NCI-H2029 treated with DMSO at 0.1 percent for 48 hours (cell line): ENCODE measurements at places on chromosomes 2 and 18.

- no peak for DNase-seq
Observed at GRCh38 chr2:11498543-11499034, 32.6 kb upstream of the E2F6 start.

DNA sequence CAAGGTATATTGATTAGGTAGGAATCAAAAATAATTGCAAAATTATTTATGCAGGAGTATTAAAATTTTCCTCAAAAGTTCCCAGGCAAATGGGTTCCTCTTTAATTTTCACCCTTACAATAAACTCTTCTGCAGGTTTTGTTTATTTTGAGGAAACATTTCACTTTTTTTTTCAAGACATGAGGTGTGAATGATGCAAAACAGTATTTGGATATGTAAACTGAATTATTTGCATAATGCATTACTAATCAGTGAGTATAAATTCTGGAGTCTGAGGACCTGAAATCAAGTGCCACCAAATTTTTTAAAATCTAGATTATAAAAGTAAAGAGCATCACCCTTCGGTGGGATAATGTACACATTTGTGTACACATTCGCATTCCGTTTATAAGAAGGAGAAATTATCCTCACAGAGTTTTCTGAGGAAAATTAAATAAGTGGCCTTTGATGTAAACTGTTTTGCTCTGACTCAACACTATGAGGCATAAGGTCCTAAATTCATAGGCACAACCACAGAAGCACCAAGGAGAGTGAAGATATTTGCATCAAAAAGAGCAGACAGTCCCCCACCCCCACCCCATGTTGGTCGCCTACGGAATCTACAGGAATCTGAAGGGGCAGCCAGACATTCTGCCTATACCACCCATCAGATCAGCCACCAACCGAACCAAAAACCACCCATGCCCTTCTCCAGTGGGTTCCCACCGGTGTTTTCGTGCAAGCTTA lies 33.1 kb downstream of the BCL11A start:
- no peak for DNase-seq

DNA sequence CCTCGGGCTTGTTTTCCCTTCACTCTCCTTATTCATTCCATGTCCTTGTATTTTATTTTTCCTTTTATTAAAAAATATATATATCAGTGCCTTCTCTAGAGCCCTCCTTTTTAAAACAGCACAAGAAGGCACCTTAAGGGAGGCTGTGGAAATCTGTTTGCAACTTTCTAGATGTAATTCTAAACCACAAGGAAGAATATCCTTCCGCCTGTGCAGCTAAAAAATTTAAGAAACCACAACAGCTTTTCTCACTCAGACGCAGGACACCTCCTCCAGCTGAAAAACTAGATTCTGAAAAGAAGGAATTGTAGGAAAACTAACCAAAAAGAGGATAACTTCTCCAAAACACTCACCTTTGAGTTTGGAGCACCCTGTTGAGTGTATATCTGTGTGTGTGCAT lies 142.2 kb downstream of the BCL11A start:
- DNase-seq = no peak

DNA sequence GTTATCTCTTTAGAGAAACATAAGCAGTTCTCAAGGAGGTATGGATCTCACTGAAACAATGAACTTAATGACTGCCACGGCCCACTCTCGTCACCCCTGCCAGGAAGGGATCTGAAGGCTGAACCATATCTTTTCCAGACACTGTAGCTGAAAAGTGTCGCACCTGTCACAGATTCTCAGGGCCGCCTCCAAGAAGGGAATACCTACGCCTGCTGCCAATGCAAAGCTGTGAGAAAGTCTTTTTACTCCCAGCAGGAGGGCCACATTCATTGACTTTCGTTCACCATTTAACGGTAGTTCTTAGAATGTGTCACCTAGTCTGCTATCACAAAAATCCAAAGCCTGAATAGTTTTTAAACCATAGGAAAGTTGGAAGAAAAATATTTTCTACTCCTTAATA lies 66.7 kb upstream of the SH3BP4 start:
- DNase-seq = no peak

DNA sequence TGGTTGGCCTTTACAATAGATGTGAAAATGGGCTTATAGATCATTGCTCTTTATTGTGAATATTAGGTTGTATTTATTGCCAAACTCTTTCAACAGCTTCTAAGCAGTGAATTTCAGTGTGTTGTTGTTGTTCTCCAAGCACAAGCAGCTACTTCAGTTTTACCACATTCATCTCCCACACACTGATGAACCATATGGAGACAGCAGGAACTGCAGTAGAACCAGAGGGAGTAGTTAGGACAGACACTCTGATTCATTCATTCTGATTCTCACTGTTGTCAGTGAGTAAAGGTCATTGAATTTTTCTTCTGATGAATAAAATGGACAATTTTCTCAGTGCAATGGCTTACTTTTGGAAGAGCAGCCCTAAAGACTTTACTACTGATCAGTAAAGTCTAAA lies 40.2 kb downstream of the CCDC74A start:
- DNase-seq = no peak

DNA sequence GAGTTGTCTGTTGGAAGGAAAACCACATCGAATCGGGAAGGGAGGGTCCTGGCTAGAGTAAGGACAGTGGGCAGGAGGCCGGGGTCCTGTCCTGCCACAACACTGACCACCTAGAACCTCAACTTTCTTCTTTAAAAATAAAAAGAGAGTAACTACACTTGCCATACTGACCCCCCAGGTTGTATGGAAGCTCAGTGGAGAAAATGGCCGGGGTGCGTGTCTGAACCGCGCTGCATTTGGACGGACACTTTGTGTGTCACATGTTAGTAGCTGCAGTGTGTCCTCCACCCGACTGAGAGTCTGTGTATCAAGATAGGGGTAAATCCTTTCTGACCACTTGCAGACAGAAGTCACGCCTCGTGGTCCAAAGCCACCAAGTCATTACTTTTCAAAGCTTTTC lies 87.0 kb downstream of the GBX2 start:
- no peak for DNase-seq

- DNase-seq = no peak
Observed at GRCh38 chr2:32168513-32168912, 2.8 kb downstream of the SLC30A6 start.

GRCh38 chr18:63844254-63844653 lies 43.3 kb upstream of the SERPINB2 start:
- DNase-seq = no peak

DNA sequence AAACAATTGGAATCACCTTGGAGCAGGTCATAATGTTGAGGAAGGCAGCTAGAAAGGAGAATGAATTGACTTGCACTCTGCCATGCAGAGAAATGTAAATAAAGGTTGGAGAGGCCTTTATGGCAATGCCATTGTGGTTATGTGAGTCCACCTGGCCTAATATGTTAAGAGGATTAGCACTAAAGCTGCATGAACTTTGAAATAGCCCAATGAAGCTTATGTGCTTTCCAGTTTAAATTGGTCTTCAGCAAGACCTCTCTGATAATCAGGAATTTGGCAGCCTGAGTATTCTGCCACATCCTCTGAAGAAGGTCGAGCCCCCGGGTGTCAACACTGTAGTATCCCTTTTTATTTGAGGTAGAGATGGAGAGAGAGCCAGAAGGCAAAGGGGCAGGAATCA lies 464.9 kb downstream of the CDH2 start:
- DNase-seq = peak; percentile 21

- no peak for DNase-seq
Observed at GRCh38 chr2:143704451-143705106, 575.4 kb downstream of the ARHGAP15 start.

GRCh38 chr2:53813151-53813550 lies 26.3 kb downstream of the ERLEC1 start:
- no peak for DNase-seq

DNA sequence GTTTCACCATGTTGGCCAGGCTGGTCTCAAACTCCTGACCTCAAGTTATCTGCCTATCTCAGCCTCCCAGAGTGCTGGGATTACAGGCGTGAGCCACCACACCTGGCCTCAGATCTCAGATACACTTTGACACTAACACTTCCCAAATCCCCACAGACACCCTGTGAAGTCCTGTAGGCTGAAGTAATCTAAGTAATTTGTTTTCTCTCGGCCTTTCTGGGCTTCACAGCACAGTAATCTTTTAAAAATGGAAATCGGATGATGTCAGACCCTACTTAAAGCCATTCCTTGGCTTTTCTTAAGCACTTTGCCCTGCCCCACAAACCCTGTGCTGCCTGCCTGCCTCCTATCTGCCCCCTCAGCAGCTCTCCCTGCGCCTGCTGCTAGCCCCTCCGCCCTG lies 16.2 kb downstream of the ATIC start:
- DNase-seq = no peak

DNA sequence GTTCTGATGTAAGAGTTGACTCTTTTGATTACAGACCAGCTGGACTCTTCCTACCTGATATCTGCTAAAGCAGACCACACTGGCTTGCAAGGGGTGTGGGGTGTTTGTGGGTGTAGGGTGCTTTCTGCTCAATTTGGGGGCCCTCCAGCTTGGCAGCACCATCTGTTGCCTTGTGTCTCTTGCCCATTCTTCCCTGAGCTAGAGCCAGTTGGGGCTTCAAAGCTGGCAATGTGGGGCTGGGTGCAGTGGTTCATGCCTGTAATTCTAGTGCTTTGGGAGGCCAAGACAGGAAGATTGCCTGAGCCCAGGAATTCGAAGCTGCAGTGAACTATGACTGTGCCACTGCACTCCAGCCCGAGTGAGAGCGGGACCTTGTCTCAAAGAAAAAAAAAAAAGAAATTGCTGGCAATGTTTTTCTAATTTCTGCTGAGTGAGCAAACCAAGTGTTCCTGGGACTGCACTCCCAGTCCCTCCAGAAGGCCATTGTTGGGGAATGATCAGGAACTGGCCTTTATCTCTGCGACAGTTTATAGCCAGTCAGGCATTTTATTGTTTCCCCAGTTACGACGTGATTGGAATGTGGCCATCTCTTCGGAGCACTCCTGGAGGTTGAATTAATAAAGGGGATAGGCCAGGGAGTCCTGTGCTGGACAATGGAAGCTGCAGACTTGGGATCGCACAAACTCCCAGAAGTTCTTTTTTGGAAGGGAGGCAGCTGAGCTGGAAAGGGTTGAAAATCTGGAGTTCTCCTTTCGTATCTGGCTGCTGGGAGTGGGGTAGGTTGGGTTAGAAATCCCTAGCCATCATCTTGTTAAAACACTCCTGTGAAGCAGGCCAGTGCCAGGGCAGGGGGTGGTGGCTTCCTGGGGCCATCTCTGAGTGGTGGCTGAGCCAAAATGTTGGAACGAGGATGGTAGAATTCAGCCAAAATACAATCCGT lies 57.2 kb downstream of the LIPG start:
- DNase-seq = no peak

GRCh38 chr2:105521616-105522015 lies 122.8 kb upstream of the FHL2 start:
- no peak for DNase-seq

- no peak for DNase-seq
Observed at GRCh38 chr2:106800976-106801655, 84.9 kb downstream of the ST6GAL2 start.

DNA sequence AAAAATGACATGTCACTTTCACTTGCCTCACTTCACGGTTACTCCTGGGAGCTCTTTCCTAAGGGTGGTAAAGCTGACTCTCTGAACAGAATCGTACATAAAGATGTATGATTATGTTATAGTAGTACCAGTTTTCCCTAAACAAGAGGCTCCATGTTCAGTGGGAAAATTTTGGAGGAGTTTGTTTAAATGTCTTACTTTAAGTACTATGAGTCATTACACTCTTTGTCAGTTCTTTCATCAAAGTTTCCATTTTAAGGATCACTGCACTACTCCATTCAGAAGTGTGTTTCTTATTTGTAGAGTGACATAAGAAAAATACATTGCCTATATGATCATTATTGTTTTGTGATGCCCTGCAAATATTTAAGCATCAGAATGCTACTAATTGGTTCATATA lies 121.1 kb upstream of the FIGN start:
- DNase-seq = no peak

DNA sequence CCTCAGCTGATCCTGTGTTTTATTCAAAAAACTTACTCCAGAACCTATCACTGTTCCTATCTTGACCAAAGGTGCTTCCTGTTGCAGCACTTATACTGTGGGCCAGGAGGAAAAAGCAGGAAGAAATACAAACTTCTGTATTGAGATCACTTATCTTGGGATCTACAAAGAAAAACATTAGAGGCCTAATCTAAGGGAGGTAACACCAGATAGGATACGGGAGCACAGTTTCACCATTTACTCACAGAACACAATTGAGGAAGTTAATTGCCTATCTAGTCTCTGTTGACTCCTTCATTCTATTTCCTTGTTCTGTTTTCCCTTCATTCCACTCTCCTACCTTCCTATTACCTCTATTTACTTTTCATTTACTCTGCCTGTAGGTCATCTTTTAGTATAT lies 287.2 kb upstream of the LINC00305 start:
- DNase-seq = no peak

DNA sequence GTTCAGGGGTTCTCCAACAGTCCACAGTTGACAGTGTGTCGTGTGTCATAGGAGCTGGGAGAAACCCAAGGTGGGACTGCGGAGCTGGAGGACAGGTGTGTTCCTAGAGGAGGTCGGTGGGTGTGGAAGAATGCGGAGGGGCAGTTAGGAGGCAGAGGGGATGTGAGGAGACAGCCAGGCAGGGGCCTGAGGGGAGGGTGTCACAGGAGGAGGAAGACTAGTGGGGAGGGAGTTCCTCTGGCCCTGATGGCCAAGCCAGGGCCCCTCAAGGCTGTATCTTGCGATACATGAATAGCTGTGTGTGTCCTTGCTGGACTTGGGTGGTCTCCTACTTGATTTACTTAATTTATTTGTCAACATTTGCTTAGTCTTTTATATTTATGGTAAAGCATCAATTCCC lies 519.6 kb upstream of the HS6ST1 start:
- DNase-seq = no peak

- peak; percentile 58 for DNase-seq
Observed at GRCh38 chr2:132415915-132416722, 486 bp upstream of the GPR39 start.

DNA sequence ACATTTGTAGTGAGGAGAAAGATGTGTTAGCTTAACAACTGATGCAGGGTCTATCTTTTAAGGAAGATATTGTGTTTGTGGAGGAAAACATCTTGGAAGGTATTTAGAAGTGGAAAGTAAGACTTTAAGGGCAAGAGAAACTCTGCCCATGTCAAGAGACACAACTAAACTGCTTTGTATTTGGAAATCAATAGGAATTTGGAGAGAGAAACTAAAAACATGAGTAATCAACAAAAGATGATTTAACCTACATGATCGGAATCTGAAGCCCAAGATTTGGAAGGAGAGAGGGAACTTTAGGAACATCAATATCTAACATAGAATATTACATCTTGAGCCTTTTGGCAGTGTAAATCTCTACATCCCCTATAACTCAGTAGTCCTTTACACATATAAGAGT lies 184.2 kb upstream of the COL3A1 start:
- no peak for DNase-seq

DNA sequence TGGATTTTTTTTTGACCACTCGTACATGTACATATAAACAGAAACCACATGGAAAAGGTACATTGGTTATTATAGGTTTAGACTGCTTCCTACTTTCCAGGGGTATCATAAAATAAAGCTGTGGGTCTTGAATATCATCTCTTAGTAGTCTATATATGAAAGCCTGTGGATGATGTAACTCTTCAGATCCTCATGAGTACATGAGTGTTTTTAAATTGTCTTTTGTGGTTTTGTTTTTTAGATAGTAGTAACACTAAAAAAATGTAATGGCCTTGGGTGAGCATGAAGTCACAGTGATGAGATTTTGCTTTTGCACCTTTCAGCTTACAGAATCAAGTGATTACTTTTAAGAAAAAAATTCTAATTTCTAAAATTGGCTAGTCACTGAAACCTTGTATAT lies 80.2 kb downstream of the RAB3GAP1 start:
- no peak for DNase-seq

- DNase-seq = no peak
Observed at GRCh38 chr2:7492719-7493118, 575.5 kb downstream of the RNF144A start.
